Posterior cingulate gyrus (tissue), 11 donors: ENCODE measurements at places on chromosomes 11 and 22.
A peak's percentile ranks its signal among the peaks of the same experiment; 100 is the strongest.

DNA sequence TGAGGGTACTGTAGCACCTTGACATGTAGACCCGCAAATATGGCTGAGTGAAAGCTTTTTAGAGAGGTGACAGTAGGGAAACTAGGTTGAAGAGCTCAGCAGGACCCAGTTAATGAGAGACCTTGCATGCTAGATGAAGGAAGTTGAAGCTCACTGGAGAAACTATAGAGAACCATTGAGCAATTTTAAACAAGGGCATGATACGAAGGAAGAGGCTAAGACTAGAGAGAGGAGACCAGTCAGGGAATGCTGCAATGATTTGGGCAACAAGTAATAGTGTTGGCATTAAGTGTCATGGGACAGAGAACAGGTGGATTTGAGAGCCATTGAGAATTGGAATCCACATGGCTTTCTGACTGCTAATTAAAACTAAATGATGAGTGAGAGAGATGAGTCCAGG lies 4.1 kb downstream of the OLFML1 start:
- DNase-seq: no peak

DNA sequence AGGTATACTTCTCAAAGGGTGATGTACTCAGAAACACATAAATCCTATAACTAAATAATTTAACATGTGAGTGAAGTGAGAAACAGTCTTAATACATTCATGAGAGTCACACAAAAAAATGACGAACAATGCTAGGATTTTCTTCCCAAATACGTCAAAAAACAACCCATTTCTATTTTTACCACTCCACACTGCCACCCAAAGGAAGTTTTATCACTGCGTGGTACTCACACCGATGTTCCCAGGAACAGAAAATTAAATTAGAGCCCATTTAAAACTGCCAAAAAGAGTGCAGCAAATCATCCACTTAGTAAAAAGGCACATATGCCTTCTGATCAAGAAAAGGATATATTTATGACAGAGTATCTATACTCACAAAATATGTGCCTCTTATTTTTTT lies 710.9 kb upstream of the FAT3 start:
- no peak for DNase-seq

DNA sequence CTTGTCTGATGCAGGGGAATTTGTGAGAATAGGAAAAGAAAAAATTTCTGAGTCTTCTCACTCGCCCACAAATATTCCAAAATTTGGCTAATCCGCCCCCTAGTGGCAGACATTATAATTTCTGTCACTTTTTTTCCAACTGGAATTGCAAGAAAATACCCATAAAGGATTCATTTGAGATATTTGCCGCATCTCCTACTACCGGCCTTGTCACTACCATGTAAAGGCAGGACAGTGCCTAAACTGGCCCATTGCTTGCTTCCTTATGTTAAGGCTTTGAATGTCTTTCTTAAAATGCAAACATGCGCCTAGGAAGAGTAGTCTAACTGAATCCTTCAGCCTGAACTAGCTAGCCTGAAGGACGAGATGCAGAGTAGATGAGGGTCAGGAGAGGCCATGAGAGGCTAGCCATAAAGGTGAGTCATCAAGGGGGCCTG lies 9.3 kb upstream of the CEP295 start:
- DNase-seq: no peak

DNA sequence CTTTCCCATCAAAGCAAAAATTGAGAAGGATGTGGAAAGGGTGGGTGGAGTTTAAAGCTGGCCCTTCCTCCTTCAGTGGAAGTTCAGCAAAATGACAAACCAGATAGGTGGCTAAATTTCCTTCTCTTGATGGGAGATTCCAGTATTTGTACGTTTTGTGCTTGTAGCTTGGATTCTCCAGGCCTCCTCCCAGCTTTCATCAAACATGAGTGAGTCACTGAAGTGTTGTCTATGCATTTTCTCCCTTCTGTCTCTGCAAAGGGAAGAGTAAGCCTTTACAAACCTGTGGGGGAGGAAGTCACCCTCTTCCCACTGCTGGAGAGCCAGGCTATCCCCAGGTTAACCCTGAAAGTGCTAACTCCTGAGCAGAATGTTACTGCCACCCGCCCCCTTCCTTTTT lies 6.4 kb downstream of the MARK2 start:
- DNase-seq: peak; percentile 25

- no peak for DNase-seq
Measured at GRCh38 chr22:17366830-17367229, 2.4 kb upstream of the CECR2 start.

GRCh38 chr11:1830322-1831223 lies 4.2 kb upstream of the SYT8 start:
- DNase-seq: no peak

DNA sequence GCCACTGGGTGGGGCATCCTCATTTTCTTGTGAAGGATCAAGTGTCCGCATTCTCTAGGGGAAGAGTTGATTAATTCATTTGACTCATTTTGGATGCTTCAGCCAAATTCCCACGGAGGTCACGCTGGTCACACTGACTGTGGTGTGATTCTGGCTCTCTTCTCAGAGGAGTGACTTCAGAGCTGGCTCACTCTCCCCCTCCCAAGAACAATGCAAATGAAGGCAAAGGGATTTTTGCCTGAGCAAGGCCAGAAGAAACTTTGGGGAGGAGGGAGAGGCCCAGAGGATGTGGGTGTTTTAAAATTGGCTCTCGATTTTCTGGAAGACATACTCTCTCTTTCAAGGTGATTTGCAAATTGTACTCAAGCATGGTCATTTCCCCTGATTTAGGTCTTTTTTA lies 51.1 kb upstream of the LMO2 start:
- DNase-seq: no peak

DNA sequence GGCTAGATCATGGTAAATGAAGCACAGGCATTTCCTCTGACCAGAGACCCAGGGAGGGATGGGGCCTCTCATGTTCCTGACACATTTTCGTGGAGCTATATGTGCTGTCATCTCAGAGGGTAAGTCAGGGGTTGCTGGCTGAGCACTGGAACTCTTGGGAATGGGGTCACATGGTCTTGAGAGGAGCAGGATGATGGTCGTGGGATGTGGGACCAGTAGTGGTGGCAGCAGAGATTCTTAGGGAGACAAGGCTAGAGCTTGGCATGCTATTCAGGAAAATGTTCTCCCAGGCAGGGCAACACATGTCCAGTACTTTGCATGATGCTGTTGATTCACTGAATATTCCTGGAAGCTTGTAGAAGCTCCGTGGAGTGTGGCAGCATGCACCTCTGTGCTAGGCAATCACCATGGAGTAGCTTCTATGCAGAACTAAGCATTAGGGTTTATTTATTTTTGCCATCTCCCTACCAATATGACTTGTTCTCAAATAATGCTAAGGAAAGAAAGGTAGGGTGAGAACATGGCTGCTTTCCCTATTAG lies 31.4 kb upstream of the TTC12 start:
- no peak for DNase-seq

DNA sequence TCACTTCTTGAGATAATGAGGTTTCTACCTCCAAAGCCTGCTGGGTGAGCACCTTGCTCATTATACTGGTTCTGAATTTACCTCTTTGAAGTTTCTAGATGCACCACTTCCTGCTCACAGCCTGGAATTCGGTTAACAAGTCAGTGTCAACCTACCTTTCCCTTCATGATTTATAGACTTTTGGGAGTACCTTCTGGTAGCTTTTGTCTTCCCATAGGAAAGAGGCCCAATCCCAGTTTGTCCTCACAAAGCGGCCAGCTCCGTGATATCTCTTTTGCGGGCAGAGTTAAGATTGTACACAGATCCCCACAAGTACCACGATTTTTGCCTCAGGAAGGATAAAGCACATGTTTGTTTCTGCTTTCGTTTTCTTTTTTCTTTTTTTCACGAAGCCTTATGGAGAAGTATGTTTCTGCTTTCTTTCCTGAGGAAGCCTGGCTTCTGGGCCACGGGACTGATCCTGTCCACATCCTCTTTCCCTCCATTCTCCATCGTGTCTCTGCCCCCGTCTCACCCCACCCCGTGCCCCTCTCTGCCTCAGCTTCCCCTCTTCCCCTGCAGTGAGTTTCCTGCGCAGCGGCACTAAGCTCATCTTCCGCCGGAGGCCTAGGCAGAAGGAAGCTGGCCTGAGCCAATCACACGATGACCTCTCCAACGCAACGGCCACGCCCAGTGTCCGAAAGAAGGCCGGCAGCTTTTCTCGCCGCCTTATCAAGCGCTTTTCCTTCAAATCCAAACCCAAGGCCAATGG lies 5.7 kb upstream of the HINFP start:
- no peak for DNase-seq

- DNase-seq: no peak
Measured at GRCh38 chr11:8095806-8096522, 15.0 kb downstream of the TUB start.
